NCI-H1105 treated with DMSO at 0.1 percent for 48 hours (cell line): ENCODE measurements at places on chromosomes 12 and 14.

GRCh38 chr12:113954547-113954946, 11.6 kb downstream of the RBM19 start:
- no peak for DNase-seq

GRCh38 chr14:22849212-22849819, 12.9 kb downstream of the MMP14 start:
- no peak for DNase-seq

DNA sequence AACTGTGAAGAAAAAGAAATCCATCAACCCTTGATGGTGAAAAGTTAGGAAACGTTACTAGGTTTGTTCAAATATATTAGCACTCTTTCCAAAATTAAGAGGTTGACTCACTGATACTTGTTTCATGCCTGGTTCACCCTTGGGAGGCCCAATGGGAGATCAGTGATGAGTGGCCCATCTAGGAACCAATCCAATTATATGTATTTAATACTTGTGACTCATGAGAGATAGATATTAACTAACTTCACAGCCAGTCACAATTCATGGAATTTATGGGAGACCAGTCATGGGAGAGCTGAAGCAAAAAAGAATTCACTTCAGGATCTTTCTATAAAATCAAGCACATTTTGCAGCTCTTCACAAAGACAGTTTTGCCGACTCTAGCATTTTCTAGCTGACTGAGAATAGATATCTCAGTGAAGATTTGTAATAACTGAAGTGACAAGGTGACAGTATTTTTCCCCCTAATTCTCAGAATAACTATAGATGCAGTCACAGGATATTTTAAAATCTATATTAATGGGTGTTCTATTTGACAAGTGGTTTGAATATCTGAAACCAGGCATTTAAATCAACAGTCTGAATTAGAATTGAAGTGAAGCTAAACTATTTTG, 230.2 kb downstream of the EPS8 start:
- no peak for DNase-seq

GRCh38 chr14:45649051-45649450, 396.0 kb upstream of the MIS18BP1 start:
- no peak for DNase-seq

GRCh38 chr12:88546226-88546625, 34.0 kb downstream of the KITLG start:
- DNase-seq, result no peak

- DNase-seq, result no peak
Observed at GRCh38 chr12:47763481-47764346, 5.0 kb upstream of the RAPGEF3 start.

- DNase-seq, result no peak
Observed at GRCh38 chr14:67889455-67889854, 69.9 kb downstream of the RAD51B start.

DNA sequence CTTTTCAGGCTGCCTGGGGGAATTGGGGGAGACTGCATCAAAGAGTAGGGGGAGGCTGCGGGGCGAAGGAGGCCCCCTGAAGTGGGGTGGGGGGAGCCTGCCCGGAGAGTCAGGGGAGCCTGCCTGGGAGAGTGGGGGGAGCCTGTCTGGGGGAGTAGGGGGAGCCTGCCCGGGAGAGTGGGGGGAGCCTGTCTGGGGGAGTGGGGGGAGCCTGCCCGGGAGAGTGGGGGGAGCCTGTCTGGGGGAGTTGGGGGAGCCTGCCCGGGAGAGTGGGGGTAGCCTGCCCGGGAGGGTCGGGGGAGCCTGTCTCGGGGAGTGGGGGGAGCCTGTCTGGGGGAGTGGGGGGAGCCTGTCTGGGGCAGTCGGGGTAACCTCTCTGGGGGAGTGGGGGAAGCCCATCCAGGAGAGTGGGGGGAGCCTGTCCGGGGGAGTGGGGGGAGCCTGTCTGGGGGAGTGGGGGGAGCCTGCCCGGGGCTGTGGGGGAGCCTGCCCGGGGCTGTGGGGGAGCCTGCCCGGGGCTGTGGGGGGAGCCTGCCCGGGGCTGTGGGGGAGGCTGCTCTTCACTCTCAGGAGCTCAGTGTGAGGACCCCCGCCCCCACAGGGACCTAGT, 6.5 kb upstream of the DEGS2 start:
- no peak for DNase-seq

GRCh38 chr12:1665366-1665765, 25.5 kb upstream of the ADIPOR2 start:
- no peak for DNase-seq

DNA sequence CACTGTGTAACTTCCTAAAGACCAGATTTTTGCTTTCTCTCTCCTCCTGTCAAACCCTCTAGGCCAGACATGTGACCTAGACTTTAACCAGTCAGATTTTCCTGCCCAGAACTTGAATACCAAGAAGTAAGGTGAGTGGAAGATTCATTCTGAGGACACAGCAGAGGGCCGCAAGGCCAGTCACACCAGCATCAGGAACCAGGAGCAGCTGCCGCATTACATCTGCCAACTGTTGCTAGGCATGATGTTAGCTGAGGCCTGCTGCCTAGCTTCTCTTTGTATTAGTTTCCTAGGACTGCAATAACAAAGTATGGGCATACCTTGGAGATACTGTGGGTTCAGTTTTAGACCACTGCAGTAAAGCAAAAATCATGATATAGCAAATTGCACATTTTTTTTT, 101.9 kb upstream of the BMP4 start:
- no peak for DNase-seq

- no peak for DNase-seq
Observed at GRCh38 chr12:128474916-128475315, 207.9 kb downstream of the TMEM132C start.
